Neural progenitor cell (in vitro differentiated cells): ENCODE measurements at places on chromosomes 3 and 15.

DNA sequence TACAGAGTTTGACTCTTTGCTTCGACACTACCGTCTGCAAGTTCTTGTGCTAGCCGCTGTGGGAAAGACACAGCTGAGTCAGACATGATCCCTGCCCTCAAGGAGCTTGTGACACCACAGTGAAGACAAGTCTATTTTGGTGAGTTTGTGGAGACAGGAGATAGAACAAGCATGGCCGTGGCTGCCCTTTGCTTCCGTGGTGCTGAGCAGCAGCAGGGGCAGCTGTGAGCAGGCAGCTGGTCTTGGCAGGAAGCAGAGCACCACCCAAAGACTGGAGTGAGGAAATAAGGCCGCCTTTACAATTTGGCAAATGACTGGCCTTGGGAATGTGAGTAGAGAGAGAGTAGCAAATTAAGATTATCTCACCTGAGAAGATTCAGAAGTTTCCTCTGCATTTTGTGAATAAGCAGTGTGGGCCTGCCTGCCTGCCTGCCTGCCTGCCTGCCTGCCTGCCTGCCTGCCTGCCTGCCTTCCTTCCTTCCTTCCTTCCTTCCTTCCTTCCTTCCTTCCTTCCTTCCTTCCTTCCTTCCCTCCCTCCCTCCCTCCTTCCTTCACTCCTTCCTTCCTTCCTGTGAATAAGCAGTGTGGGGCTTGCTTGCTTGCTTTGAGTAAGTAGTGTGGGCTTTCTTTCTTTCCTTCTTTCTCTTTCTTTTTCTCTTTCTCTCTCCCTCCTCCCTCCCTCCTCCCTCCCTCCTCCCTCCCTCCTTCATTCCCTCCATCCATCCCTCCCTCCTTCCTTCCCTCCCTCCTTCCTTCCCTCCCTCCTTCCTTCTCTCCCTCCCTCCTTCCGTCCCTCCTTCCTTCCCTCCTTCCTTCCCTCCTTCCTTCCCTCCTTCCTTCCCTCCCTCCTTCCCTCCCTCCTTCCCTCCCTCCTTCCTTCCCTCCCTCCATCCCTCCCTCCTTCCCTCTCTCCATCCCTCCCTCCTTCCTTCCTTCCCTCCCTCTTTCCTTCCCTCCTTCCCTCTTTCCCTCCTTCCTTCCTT lies 1.6 kb upstream of the GCNT3 start:
- no peak for DNase-seq

- no peak for DNase-seq
Measured at GRCh38 chr15:100172356-100173024, 169.3 kb downstream of the ADAMTS17 start.

DNA sequence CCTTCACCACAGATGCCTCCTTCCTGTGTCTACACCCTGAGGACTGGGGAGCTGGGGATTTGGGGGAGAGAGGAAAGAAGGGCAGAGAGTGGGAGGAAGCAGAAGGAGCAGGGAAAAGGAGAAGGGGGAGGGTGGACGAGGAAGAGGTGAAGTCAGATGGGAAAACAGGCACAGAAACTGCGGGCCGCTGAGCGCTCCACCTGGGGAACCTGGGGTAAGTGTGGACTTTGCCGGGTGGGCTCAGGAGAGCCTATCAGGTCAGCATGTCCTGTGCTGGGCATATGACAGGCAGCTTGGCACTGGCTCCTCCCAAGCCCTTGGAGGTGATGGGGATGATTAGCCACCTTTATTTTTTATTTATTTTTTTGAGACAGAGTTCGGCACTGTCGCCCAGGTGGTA lies 62.6 kb downstream of the CORO2B start:
- no peak for DNase-seq

DNA sequence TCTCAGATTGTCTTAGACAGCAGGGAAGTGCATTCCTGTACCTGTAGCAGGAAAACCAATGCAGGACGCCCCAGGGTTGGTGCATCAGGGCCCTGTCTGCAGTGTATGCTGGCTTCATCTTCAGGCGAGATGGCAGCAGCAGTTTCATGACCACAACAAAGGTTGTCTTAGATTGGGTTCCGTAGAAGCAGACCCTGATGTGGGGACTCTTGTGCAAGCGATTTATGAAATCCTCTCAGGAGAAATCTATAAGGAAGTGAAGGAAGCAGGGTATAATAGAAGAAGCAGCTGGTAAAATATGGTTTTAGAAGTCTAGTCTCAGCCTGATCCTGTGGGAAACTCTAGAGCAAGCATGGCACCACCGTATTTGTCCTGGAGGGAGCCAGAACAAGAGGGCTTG lies 25.0 kb downstream of the DNAH1 start:
- no peak for DNase-seq

DNA sequence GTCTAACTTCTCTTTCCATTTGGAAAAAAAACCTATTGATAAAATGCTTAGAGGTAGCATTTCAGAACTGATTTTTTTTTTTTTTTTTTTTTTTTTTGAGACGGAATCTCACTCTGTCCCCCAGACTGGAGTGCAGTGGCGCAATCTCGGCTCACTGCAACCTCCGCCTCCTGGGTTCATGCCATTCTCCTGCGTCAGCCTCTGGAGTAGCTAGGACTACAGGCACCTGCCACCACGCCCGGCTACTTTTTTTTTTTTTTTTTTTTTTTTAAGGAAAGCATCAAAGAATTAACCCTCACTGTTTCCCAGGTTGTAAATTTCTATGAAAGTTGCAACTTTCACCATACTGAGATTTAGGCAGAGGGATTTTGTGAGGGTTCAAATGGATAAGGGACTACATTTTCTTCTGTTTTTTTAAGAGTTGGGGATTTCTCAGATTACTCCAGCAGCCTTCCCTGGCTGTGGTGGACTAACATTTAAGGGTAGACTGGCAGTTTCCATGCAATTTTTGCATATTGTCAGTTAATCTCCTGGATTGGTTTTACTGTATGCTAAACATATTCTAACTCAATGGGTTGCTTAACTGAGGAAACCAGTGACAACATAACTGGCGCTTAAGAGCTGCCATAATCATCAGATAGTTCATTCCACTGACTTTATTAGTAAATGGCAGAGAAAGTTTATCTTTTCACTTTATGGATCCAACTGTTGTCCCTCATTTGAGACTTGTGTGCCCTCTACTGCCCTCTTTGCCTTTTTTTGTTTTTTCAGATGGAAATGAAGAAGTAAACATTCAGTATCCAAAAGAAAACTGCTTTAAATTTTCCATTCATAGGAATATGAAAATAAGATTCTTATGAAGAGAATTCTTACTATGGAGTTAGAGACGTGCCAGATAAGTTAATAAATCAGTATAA lies 93.7 kb downstream of the NPTN start:
- DNase-seq: no peak

GRCh38 chr3:194945508-194945907 lies 259.8 kb downstream of the FAM43A start:
- no peak for DNase-seq

GRCh38 chr3:110946810-110947209 lies 124.8 kb upstream of the NECTIN3 start:
- DNase-seq: no peak

- DNase-seq: no peak
Measured at GRCh38 chr3:172094621-172095557, 55.5 kb downstream of the FNDC3B start.

DNA sequence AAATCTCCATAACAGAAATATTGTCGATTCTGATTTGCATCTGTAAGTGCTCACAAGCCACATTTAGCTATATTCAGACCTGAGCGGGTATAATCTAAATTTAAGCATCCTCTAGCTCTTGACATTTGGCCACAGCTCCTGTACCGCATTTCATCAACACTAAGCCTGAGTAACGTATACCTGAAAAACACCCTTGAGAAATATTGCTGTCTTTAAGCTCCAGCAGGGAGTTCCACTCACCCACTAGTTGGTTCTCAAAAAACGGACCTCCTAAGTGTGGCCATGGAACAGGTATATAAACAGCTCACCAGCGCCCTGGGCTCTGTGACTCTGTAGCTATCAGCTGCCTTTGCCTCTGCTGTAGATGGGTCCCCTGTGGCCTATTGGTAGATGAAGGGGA lies 80.7 kb downstream of the ABI3BP start:
- no peak for DNase-seq

- peak; percentile 87 for DNase-seq
Measured at GRCh38 chr15:68818066-68818768, 2.5 kb downstream of the ANP32A start.

- DNase-seq: no peak
Measured at GRCh38 chr3:111321786-111322185, 220.2 kb upstream of the CD96 start.

GRCh38 chr3:38966811-38967692 lies 84.7 kb downstream of the SCN11A start:
- no peak for DNase-seq

- DNase-seq: no peak
Measured at GRCh38 chr3:126014252-126014651, 45.3 kb downstream of the ROPN1B start.

DNA sequence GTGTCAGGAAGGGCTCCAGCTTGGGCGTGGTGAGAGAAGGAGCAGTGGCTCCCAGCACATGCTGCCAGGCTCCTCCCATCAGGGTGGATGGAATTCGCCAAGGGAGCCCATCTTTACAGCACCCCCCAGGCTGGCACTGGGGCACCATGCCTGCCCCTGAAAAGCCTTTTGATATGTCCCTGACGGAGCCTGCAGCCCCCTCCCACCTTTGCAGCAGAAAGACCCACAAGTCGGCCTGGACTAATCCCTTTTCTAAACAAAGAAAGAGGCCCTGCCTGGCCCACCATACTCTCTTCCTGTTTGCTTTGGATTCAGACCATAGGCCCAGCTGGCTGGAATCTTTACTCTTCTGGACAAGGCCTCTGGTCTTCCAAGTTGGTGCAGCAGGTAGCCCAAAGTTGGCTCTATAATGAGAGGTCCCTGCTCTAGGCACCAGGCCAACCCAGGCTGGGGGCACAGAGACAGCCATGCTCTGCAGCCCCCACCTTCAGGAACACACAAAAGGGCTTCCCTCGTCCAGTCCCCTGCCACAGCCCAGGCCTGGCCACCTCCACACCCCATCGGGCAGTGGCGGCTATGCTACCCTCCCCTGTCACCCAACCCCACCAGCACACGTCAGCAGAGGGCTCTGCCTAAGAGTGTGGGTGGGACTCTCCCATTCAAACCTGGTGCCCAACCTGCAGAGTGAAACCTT lies 5.4 kb downstream of the ANPEP start:
- peak; percentile 57 for DNase-seq

DNA sequence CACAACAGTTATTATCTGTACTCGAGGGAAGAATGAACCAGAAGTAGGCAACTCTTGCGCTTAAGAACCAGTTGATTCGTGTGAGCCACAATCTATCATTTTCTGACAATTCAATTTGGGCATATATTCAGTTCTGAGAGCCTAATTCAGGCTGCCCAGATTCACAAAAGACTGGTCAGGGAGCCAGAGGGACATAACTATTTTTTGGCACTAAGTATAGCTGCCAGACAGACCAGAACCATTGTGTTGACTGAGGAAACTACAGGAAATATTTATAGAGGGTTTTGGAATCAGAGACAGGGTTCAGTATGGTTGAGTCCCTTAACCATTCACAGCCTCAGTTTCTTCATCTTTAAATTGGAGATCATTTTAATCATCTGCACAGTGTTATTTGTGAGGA lies 226.7 kb downstream of the TAFA4 start:
- DNase-seq: no peak

- DNase-seq: no peak
Measured at GRCh38 chr3:53067567-53067966, 21.7 kb upstream of the SFMBT1 start.

GRCh38 chr15:56208185-56208584 lies 35.5 kb downstream of the RFX7 start:
- no peak for DNase-seq

GRCh38 chr3:122665226-122665786 lies 15.3 kb upstream of the PARP14 start:
- no peak for DNase-seq

GRCh38 chr3:30951826-30952225 lies 57.4 kb upstream of the GADL1 start:
- DNase-seq: no peak

DNA sequence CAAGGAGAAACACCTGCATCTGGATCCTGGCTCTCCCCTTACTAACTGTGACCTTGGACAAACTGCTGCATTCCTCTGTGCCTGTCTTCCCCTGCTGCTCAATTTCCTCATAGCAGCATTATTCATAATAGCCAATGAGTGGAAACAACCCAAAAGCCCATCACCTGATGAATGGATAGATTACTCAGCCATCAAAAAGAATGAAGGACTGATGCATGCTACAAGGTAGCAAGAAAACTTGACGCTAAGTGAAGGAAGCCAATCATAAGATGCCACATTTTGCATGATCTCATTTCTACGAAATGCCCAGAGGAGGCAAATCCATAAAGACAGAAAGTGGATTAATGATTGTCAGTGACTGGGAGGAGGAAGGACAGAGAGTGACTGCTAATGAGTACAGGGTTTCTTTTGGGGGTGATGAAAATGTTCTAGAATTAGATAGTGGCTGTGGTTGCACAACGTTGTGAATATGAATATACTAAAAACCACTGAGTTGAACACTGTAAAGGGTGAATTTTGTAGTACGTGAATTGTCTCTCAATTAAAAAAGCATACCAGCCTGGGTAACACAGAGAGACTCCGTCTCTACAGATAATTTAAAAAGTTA lies 11.2 kb downstream of the IGDCC4 start:
- DNase-seq: no peak

DNA sequence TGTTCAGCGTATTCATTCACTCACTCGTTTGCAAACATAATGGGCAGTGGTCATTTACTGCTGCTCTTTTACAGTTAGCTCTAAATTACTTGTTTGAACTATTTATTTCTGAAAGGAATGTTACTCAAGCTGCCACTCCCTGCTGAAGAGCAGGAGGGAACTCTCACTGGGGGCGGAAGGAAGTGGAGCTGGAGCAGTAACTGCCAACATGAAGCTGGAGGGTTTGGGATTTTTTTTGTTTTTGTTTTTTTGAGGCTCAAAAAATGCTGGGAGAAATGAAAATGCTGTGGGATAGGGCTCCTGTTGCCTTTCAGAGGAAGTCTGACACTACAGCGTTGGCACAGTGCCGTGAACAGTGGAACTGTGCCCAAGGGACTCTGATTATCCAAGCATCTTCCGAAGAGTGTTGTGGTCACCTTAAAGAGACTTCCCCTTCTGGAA lies 44.1 kb downstream of the SENP2 start:
- DNase-seq: no peak

GRCh38 chr15:27358751-27359434 lies 387.9 kb downstream of the GABRG3 start:
- peak; percentile 75 for DNase-seq

GRCh38 chr3:179076243-179077027 lies 4.8 kb upstream of the ZMAT3 start:
- no peak for DNase-seq

GRCh38 chr15:57048930-57049549 lies 130.6 kb downstream of the TCF12 start:
- no peak for DNase-seq

DNA sequence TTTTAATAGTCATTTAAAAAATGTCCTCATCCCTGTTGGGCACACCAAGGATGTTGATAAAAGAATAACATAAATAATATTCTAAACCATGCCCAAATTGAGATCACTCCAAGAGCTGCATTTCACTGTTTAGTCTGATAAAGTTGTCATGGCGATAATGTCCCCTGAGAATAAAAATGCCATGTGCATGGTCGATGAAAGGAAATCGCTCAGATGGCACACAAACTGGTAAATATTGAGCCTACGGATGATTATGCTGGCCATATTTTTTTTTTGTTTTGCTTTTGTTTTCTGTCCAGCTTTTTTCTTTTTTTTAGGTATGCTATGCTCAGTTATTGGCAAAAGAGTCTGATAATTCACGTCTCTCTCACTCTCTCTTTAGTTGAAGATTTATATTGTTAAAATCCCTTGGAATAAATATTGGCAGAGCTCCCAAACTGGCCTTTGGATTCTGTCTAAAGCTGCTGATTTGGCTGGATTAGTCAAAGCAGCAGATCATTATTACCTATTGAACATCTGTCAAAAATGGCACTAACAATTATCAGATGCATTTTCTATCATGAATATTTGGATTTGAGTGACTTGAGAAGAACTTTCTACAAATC lies 643.8 kb downstream of the SQOR start:
- no peak for DNase-seq
